RPMI8226 (cell line): ENCODE measurements at places on chromosomes 13 and 19.

DNA sequence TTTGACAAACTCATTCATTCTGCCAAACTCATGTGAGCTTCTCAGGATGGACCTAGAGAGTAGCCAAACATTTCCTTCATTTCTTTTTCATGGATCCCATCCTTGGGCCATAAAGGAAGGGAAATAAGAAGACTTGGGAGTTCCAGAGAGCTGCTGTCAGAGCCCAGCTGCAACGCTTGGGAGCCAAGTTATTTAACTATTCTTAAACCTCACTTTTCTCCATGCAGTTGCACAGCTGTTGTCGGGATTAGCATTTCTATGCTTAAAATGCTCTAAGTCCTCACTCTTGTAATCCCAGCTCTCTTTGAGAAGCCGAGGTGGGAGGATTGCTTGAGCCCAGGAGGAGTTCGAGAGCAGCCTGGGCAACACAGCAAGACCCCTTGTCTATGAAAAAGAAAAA is 11.7 kb upstream of the CASP14 start:
- DNase-seq = no peak

- DNase-seq = no peak
Measured at GRCh38 chr13:79516595-79516994, 35.6 kb downstream of the NDFIP2 start.

DNA sequence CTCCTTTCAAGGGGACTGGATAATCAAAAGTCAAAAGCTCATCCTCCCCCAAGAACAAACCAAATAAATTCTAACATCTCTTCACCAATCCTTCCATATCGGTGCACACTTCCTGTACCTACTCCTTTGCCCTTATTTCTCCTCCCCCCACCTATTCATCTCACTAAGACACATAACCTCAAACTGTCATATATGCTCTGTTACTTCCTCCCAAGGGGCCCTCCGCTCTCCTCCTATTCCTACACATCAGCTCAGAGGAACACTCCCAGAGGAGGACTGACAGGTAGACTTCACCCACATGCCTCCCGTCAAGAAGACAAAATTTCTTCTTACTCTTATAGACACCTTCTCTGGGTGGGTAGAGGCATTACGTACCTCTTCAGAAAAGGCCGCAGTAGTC is 48.1 kb downstream of the ZNF93 start:
- no peak for DNase-seq

GRCh38 chr19:48196321-48196763 is 25.9 kb downstream of the ZSWIM9 start:
- no peak for DNase-seq

DNA sequence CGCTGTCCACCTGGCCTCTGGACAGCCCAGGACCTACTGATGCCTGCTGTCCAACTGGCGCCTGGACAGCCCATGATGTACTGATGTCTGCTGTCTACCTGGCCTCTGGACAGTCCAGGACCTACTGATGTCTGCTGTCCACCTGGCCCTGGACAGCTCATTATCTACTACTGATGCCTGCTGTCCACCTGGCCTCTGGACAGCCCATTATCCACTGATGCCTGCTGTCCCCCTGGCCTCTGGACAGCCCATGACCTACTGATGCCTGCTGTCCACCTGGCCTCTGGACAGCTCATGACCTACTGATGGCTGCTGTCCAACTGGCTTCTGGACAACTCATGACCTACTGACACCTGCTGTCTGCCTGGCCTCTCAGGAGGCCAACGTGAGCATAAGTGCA is 208.1 kb downstream of the TEX29 start:
- no peak for DNase-seq

- no peak for DNase-seq
Measured at GRCh38 chr13:59133903-59134302, 1029.8 kb downstream of the DIAPH3 start.

DNA sequence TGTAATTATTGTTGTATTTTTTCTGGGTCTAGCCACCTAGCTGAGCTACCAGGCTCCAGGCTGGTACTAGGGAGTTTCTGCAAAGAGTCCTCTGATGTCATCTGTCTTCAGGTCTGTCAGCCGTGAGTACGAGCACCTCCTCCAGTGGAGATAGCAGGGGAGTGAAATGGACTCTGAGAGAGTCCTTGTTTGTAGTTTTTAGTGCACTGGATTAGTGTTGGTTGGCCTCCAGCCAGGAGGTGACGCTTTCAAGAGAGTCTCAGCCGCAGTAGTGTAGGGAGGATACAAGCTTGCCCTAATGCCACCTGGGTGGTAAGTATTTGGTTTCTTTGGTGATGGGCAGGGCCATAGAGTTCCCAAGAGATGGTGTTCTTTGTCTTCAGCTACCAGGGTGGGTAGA is 384.8 kb downstream of the SLC7A1 start:
- peak; percentile 68 for DNase-seq

GRCh38 chr13:105537113-105537512 is 998.3 kb downstream of the EFNB2 start:
- DNase-seq = no peak

GRCh38 chr13:30413842-30414241 is 8.5 kb upstream of the UBE2L5 start:
- no peak for DNase-seq

DNA sequence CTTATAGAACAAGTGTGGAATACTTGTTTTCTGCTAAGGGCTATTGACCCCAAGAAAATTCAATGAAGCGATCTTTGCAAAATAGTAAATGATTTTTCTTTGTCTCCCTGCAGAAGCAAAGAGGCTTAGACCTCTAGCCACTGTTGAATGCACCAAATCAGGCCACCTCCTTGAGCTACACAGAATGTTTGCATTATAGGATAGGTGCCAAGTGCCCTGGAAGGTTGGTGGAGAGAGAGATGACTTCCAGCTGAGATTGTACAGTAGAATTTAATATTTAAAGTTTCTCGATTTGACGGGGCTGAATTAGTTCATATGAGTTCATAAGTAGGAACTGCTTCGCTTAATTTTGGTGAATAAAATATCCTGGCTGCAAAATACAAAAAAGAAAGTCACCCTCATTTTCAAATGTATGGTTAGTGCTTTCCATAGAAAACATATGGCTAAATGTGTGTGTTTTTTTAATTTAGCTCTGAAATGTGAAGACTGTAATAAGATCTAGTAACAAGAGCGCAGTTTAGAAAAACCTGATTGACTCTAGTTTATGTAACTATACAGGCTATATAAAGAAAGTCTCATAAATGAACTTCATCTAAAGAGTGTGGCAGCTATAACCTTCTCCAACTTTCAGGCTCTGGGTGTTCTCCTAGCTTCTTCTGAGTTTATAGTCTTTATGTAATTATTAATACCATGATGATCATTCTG is 41.6 kb downstream of the LRCH1 start:
- DNase-seq = no peak

DNA sequence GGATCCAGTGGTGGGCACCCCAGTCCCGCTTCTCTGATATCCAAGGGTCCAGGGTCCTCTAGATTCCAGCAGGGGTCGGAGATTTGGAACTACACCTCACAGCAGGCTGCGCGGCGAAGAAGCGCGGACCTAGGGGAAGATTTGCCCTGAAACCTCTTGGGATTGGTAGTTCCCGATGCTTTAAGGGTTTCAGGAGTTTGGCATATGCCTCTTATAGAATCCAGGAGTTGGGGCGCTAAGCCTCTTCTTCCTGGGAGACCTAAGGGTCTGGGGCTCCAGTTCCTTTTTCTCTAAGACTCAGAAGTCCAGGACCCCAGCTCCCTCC is 349 bp downstream of the BCL2L12 start:
- no peak for DNase-seq

- no peak for DNase-seq
Measured at GRCh38 chr13:40981361-40981760, 37.8 kb downstream of the ELF1 start.

DNA sequence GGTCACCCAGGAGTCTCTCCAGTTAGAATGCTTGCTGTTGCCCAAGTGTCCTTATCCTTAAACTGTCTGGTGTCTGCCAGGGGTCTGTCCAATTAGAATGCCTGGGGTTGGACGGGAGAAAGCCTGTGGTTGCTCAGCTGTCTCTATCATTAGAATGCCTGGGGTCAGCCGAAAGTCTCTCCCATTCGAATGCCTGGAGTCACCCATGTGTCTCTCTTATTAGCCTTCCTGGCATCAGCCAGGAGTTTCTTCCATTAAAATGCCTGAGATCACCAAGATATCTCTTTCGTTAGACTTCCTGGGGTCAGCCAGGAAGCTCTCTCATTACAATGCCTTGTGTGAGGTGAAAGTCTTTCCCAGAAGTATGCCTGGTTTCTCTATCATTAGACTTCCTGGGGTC is 1521.0 kb downstream of the UQCRFS1 start:
- no peak for DNase-seq

DNA sequence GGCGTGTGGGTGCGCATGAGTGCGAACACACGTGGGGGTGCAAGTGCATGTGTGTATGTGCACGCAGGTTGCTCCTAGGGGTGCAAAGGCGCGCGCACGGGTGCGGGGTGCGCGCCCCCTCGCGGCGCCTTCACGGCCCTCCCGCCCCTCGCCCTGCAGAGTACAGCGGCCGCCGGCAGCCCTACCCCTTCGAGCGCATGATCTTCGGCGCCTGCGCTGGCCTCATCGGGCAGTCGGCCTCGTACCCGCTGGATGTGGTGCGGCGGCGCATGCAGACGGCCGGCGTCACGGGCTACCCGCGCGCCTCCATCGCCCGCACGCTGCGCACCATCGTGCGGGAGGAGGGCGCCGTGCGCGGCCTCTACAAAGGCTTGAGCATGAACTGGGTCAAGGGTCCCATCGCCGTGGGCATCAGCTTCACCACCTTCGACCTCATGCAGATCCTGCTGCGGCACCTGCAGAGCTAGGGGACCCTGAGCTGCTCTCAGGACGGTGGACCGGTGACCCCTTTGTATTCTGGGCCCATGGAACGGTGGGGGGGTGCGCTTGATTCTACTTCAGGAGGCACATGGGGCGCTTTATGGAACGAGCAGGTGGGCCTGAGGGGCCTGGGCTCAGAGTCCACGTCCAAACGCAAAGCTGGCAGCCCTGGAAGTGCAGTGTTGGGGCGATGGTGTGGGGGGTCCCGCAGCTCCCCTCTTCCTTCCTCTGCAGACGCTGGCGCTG is 27.7 kb downstream of the TMEM161A start:
- DNase-seq = no peak
